Ovary (tissue), 10 donors: ENCODE measurements at places on chromosomes 3 and 15.

DNA sequence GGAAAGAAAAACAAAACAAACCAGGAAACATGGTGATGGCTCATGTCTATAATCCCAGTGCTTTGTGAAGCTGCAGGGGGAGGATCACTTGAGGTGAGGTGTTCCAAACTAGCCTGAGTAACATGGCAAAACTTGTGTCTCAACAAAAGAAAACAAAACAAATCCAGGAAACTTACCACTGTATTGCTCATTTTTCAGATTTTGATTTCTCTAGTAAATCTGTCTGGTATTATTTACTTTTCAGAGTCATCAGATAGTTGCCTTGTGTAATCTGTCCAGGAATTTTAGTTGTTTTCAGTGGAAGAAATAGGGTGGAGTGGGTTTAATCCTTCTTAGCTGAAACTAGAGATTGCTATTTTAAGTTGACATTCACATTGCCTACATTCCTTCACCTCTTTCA is 91.8 kb upstream of the ALCAM start:
- no peak for DNase-seq

DNA sequence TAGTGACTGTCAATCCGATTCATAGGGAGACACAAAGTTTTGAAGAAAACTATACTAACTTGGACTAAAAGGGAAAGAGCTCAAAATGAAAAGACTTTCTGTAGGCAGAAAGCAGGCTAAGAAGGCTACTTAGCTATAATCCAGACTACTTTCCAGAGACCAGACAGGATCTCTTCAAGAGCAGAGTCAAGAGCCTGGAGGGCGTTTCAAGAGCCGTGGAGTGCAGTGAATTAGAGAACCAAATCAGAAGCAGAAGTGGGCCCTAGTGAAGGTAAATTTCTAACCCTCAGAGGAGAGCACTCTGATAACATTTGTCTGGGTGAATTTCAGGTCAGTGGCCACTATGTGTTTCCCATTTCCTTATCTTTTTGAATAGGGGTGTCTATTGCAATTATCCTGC is 76.4 kb downstream of the CGGBP1 start:
- no peak for DNase-seq

GRCh38 chr3:58737644-58738043 is 71.1 kb upstream of the FAM3D start:
- DNase-seq = no peak

DNA sequence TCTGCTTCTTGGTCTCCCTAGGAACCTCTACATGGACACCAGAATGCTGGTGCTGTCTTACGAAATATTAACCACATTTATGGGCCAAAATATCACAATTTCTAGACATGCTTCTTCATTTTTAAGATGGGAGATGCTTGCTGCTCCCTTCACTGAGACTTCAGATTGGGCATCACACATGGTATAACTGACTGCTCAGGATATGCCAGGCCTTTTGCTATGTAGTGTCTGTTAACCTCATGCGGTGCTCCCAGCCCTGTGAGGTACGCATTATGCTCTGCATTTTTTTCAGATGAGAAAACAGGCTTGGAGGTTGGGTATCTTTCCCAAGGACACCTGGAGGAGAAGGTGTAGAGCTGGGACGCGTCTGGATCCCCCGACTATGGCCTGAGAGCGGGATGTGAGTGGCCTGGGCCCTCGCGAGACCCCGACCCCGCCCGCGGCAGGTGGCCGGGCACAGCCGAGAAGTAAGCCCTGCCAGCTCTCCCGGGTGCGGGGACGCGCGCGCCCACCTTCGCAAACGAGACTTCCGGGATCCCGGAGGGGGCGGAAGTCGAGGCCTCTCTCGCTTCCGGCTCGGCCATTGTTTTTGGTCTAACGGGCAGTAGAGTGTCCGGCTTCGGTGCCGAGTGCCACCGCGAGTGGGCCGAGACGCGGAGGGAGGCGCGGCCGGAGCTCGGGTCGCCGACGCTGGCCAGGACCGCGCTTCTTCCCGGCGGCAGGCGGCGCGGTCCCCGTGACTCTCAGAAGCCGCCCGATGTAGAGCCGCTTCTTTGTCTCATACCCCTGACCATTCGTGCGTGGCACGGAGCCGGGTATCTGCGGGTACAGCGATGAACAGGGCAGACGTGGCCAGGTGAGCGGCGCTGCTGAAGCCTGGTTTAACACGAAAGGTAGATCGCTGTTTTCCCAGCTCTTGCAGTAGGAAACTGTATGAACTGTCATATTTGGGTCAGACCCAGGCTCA is at the start of gene ZKSCAN7:
ZKSCAN7 (plus strand) TSS at position 568 of the 967 bp plus-strand sequence. CDS start 1,855 bp downstream, outside the sequence.
- DNase-seq = peak; percentile 71

GRCh38 chr3:123319760-123320159 is 118.0 kb downstream of the SEC22A start:
- no peak for DNase-seq

DNA sequence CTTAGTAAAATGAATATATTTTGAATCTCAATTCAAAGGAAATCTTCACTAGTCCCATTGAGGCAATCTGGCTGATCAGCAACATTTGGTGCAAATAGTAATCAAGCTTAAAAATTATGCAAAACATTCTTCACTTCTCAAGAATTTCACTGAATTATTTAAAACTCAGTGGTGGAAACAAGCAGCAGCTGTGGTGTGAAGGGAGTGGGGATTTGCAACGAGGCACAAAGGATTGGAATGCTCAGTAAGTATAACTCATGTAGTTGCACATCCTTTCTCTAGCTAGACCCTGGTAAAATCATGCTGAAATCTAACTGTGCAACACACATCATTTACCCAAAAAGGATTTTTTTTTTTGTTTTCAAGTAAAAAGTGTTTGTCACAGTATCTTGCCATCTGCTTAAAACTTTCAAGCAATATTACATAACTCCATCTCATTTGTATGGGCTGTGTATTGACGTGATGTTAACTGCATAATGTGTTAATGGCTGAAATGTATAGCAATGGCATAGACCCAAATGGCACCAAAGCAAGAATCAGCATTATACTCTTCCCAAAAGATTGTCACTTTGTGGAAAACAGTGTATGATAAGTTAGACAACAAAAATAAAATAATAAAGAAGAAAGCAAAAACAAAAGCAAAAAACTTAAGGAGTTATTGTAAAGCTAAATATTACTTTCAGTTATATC is 816.6 kb downstream of the EPHA3 start:
- no peak for DNase-seq

DNA sequence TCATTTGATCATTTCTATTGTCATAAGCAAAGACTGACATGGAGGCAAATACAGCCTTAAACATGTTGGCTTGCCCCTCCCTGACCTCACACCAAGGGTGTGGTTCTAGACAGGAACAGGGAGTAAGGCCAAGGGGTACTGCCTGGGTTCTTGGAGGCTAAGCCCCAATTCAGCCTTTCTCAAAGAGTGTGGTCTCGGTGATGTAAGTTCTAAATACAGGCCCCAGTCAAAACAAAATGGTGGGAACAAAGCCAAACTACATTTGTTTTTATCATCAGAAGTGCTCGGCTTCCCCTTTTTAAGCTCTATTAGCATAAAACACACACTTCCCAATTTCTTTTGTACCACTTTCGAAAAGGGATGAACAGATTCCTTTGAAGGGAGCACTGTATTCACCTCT is 129.5 kb downstream of the ATP8B4 start:
- peak; percentile 29 for DNase-seq

GRCh38 chr3:179146911-179147513 is 1.1 kb upstream of the PIK3CA start:
- DNase-seq = no peak

GRCh38 chr3:148175214-148175613 is 522.5 kb upstream of the AGTR1 start:
- DNase-seq = no peak

DNA sequence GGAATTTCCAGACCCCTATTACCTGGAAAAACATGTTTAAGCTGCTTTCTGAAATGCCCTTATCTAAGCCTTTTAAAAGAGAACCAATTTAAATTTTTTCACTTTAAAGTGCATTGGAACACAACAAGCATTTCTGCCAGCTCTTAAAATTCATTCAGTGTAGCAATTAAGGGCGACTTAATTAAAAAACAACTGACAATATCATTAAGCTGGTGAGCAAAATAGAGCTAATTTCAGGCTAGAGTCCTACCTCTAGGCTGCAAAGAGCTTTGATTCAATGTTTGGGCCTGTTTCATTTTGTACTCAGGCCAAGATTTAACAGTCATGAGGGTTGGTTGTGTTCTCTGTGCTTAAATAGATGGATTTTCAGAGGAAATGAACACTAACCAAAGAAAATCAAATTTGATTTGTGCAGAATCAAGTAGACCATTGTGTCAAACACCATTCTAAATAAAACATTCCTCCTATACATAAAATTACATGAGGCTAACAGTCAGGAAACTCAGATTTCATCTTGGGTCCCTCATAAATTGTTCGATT is 114.6 kb downstream of the TMEM108 start:
- DNase-seq = no peak

DNA sequence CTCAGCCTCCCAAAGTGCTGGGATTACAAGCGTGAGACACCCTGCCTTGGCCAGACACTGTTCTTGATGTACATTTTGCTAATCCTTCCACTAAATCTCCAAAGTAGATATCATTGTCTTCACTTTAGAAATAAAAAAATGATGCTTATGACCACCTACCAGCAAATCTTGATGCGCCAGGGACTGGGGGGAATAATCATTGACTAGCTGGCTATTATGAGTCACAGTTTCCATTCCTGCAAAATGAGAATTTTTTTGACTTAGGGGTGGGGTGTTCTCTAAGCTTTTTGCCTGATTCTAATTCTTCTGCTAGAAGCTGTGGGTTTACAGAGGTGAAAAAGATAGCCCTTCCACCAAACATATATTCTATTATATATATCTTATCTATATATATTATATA is 17.1 kb upstream of the RFC4 start:
- no peak for DNase-seq

GRCh38 chr3:127614928-127615589 is 13.9 kb upstream of the PODXL2 start:
- DNase-seq = no peak

DNA sequence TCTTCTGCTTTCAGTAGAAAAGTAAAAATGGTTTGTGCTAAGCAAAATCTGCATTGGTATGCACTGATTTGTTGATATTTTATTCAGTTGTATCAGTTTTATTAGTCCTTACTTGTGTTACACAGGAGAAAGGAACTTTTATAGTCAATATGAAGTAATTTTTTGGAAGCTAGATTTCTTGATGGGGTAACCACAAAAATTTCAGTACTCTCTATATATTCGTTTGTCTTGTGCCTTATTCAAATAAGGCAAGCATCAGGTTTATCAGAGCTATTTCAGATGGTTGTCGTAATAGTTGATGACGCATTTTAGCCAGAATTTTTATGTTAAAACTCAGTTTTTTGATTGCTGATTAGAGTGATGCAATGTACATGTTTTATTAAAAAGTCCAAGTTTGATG is 50.7 kb upstream of the NIPA1 start:
- DNase-seq = no peak

GRCh38 chr15:20672470-20672869 is 130.9 kb upstream of the GOLGA6L6 start:
- DNase-seq = no peak

DNA sequence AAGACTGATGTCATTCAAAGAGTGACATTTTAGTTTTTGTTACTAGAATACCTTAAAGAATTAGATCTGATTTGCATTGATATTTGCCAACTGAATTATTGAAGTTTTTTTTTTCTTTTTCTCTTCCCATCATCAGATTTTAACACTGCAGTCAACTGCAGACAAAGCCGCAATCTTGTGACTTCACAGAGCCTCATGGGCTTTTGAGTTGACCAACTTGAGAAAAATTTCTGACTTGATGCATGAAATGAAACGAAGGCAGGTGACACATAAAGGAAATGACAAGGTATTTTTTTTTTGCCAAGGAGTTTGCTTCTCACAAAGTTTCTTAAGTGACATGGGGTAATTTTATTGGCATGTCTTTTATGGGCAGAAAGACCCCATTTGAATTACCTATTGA is 383.7 kb downstream of the GAP43 start:
- DNase-seq = no peak

DNA sequence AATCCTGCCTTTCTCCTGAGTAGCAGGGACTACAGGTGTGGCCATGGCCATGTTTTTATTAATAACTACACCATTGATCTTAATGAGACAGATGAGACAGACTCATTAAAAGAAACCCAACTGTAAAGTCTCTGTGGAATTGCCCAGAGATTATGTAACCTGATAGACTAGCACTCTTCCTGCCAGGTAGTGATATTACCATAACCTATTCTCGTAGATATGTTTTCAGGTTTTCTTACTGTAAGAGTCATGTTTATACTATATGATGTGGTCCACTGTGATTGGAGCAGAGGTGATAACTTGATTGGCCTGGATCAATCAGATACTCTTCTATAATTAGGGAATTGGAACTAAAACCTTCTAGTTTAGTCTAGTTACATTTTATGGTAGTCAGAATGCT is 93.7 kb downstream of the NFKBIZ start:
- DNase-seq = no peak

DNA sequence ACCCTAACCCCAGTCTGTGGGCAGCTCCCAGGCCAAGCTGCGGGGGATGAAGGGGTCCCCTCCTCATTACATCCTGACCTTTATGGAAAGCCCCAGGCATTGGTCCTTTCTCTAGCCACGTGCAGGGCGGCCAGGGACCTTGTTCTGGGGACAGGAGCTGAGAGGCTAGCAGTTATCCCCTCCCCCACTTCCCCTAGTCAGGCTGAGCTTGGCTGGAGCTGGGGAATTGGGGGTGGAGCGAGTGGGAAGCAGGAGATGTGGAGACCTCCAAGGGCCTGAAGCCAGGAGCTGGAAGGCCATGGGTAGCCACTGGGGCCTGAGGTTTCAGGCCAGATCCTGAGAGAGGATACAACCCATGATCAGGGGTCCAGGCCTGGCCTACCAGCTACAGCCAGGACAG is 45.8 kb downstream of the DNAH1 start:
- no peak for DNase-seq

DNA sequence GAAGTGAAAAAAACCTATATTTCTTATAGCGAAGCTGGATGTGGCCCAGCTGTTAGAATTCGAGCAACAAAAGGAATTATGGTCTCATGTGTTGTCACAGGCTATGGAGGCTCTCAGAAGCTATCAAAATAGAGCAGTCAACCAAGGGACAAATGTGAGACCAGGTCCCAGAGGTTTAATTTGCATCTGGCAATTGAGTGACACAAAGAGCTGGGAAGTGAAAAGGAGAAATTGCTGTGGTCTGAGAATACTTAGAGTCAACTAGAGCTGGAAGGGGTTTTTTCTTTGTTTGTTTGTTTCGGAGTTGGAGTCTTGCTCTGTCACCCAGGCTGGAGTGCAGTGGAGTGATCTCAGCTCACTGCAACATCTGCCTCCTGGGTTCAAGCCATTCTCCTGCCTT is 61.3 kb upstream of the SMAD3 start:
- no peak for DNase-seq

GRCh38 chr3:102605153-102605552 is 170.3 kb downstream of the ZPLD1 start:
- DNase-seq = no peak

DNA sequence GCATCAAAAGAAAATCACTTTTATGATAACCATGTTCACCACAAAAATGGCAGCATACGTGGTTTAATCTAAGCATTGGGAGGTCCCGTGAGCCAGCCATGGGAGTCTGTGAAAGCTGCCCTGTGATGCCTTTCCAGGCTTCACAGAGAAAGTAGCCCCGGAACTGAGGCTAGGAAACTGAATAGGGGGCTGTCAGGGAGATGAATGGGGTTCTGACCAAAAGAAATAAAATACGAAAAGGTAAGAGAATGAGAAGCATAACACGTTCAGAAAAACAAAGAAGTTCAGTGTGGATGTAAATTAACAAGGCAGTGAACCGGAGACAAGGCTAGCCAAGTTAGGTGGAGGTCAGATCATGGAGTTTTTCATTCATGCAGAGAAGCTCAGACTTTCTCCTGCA is 118.9 kb downstream of the ANXA2 start:
- no peak for DNase-seq
